ENCODE measurements at places on chromosomes 1 and 21.

DNA sequence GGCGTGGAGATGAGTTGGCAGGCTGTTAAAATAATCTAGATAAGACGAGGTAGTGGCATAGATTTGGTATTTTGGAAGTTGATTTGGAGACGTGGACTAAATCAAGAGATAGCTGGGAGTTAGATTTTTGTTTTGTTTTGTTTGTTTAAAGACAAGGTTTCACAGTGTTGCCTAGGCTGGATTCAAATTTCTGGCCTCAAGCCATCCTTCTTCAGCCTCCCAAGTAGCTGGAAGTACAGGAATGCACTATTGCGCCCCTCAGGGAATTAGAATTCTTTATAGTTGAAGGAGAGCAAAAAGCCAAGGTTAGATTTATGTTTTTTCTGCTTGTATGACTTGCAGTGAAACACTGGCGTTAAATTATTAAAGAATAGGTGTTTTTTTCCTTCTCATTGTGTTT, 22.3 kb upstream of the SNRPE start:
- DNase-seq = no peak

- no peak for DNase-seq
These were observed 125.6 kb downstream of the BARHL2 start for GRCh38 chr1:90591355-90591969.

- no peak for DNase-seq
These were observed 8.2 kb upstream of the CDK11A start for GRCh38 chr1:1732381-1732780.

- no peak for DNase-seq
These were observed 80.5 kb downstream of the HSF2BP start for GRCh38 chr21:43578677-43579303.

DNA sequence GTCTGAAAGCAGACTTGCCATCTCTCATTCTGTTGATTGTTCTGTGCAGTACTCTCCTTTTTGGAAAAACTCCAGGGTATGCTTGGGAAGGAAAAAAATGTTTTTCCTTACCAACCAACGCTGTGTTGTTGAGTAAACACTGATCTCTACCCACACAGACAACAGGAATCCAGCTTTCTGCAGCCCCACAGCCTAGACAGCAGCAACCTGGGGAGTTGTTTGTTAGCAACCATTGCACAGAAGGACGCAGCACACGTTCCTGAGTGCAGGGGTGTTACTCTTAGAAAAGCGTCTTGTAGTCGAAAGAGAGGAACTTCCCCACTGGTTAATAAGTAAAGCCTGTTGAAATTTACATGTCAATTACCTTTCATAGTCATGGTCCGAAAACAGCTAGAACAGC, 56.6 kb downstream of the SMYD2 start:
- DNase-seq = no peak

GRCh38 chr1:54808443-54809207, 7.5 kb upstream of the TTC22 start:
- no peak for DNase-seq

DNA sequence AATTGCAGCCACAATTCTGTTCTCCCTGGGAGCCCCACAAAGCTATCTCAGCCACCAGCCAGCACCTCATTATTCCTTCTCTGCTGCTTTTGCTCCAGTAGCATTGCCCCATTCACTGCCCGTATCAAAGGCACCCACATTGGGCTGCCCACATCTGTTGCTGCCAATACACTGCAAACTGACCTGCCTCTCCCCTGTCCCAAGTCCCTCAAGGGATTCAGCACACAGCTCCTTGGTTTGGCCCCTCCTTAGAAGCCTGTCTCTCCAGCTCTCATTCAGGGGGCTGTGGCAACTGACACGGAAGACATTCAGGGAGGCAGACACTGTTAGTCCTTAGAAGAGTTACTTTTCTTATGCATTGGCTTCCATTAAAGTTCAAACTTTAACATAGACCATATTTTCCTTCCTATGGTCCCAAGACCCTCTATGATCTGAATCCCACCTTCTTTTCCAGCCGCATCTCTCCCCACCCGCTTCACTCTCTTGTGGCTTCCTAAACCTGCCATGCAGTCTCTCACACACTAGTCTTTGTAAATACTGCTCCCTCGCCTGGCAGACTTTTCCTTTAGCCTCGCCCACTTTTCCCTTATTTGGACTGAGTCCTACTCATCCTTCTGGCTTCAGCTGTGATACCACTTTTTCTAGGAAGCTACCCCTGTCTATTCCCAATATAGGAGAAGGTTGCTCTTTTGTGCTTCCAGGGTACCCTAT, 19.3 kb upstream of the KLHDC8A start:
- no peak for DNase-seq

DNA sequence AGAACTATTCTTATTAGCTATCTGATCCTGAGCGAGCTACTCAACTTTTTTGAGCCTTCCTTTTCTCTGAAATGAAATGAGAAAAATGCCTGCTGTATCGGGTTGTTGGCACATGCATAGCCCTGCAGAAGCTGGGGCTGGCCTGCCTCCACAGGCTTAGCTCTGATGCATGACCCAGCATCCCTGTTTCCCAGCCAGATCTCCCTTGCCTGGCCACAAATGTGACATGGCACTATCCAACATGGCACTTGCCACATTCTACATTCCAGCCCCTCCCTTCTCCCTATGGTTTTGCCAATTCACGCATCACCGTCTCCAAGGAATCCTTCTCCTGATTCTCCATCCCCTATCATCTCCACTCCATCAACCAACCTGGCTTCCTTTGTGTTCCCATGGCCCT, 13.8 kb downstream of the RNU5D-1 start:
- no peak for DNase-seq

- DNase-seq = no peak
These were observed 98.0 kb upstream of the C1orf105 start for GRCh38 chr1:172322219-172323061.

DNA sequence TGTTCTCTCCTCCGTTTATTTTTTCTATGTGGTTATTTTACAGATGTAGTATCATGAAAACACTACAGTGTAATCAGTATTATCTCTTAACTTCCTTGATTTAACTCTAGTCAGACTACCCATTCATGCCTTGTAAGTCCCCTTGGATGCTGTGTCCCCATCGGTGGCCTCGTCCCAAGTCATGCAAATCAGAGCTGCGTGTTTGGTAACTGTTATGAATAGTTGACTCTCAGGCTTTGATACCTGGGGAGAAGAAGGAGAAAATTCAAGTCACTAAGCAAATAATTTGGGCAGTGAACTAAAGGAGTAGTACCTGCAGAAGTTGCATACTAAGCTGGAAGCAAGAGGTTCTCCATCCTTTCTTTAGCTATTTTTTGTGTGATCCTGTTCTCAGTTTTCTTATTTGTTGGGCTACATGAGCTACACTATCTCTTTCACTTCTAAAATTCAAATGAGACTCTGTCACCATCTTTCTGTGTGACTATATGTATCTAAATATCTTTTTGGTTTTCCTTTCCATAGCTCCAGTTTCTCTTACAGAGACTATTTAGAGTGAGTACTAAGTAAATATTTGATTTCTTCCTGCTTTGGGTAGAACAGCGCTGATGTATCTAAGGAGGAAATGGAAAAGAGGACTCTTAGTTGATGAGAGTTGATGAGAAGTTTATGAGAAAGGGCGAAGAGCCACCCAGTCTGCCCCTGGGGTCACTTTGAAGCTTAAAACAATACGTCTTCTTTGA, 50.9 kb downstream of the VANGL2 start:
- DNase-seq = no peak

GRCh38 chr1:164311377-164311776, 247.6 kb upstream of the PBX1 start:
- DNase-seq = no peak

DNA sequence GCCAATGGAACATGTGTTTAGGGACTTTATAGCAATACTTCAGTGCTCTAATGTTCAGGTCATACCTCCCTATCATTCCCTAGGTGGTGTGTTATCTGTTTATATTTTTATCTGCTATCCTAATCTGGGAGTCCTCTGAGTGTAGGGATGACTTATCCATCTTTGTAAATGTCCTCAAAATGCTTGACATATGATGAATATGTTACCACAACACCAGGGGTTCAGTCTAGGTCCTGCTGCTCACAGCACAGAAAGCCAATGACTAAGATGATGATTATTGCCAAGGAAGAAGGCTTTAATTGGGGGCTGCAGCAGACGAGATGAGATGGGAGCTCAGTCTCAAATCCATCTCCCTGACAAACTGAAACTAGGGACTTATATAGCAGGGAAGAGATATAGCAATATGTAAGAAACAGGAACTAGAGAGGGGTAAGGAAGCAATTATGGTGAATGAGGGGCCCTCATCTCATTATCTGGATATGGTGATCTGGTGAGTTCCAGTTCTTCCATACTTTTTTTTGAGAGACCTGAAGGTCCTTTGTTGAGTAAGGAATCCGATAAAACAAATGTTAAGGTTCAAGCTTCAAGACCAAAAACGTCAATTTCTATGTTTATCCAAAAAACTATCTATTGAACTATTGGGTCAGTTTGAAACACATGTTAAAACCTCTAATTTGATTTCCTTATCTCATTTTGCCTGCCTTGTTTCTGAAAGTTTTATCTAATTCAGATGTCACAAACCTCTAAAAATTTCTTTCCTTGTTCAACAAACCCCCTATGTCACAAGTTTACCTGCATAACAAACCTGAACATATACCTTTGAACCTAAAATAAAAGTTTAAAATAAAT, 256.7 kb upstream of the CACYBP start:
- DNase-seq = no peak

GRCh38 chr1:233735847-233736246, 121.9 kb downstream of the KCNK1 start:
- no peak for DNase-seq

DNA sequence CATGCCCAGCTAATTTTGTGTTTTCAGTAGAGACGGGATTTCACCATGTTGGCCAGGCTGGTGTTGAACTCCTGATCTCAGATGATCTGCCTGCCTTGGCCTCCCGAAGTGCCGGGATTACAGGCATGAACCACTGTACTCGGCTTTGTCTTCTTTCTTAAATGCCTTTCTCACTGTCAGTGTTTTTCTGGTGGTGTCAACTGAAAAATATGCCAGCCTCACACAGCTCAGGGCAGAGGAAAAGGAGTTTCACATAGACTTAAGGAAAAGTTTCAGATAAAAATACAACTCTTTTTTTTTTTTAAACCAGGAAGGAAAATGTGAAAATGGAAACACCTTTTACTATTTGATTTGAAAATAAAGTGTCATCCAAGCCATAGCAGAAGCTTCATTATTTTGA, 4.6 kb upstream of the MAB21L3 start:
- no peak for DNase-seq

GRCh38 chr1:82392946-82393345, 592.2 kb downstream of the ADGRL2 start:
- DNase-seq = no peak

- no peak for DNase-seq
These were observed 10.7 kb downstream of the HES2 start for GRCh38 chr1:6409053-6409452.

- no peak for DNase-seq
These were observed 31.3 kb downstream of the EPHA2 start for GRCh38 chr1:16124377-16125087.

Measured in stimulated activated CD8-positive, alpha-beta memory T cell treated with anti-CD3 and anti-CD28 coated beads, Interleukin-4, amount 100 ng/mL, for 1 hour (primary cell).